Kidney tubule cell (primary cell): ENCODE measurements at places on chromosomes 1 and 21.
A peak's percentile ranks its signal among the peaks of the same experiment; 100 is the strongest.

- no peak for DNase-seq
Observed at GRCh38 chr1:21839337-21840037, 27.4 kb downstream of the LDLRAD2 start.

GRCh38 chr1:41241354-41241748 is 755 bp downstream of the SCMH1 start:
- DNase-seq, result peak; percentile 66

GRCh38 chr21:42578034-42578433 is 64.4 kb downstream of the SLC37A1 start:
- DNase-seq, result no peak

DNA sequence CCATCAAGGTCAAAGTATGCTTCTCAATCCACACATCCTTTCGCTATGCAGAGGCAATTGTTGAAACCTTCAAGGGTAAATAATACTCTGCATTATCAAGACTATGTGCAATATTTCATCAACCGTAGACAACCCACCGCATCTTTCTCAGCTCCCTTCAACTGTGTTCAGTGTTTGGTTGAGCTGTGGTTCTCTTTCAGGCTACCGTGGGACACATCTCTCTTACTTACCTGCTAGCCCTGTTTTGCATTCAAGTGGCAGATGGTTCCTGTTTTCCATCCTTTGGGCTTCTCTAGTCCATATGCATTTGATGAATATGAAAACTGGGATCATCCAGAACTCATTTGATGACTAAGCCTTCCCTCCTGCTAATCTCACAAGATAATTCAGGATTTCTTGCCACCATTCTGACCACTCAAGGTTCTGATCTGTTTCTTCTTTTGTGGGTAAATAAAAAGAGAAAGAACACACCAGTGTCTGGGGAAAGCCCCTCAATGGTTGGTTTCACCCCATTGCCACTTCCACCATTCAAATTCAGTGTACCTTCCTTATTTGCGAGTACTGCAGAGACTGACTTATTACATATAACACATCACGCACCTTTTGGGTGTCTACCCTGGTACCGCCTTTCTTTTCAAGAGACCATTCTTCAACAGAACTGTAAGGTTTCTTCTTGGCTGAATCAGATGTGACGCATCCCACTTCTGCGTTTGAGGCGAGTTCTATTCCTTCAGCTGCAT is 61.7 kb downstream of the BACE2 start:
- DNase-seq, result no peak

DNA sequence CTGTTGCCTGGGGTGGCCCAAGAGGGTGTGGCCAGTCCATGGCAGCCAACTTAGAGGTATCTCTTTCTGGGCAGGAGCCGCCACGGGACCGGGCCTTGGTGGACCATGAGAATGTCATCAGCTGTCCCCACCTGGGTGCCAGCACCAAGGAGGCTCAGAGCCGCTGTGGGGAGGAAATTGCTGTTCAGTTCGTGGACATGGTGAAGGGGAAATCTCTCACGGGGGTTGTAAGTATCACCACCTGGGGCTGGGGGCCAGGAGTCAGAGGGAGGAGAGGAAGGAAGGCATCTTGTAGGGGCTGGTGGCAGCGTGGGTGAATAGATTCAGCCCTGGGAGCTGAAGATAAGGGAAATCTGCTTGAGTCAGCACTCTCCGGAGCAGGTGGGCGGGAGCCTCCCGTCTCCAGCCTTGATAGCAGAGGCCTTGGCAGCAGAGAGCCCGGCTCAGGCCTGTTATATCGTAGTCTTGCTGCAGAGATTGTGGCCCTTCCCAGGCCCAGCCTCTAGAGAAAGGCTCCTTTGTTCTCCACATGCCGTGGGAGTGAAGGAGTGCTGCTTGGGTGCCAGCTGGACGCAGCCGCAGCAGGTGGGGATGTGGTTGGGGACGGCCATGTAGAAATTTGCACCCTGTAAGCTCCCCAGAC is 25.4 kb downstream of the PHGDH start:
- no peak for DNase-seq

DNA sequence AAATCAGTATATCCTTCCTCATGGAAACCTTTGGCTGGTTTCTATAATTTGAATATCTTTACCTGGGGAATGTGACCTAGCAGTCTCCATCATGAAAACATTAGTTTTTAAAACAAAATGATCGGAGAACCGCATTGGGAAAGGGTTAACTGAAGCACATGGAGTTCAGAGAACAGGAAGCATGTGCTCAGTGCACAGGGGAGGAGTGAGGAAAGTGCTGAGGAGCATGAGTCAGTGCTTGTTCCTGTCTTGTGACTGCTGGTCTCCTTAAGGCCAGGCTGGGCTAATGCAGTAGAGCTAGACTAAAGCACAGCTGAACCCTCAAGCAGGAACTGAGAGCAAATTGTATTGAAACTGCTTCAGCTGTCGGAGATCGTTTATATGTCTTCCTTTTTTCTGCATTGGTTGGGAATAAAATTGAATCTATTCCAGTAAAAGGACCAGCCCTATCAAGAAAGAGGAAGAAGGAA is 5.8 kb downstream of the IFI16 start:
- peak; percentile 90 for DNase-seq

- peak; percentile 83 for DNase-seq
Observed at GRCh38 chr1:29145739-29146437, 22.2 kb upstream of the TMEM200B start.

DNA sequence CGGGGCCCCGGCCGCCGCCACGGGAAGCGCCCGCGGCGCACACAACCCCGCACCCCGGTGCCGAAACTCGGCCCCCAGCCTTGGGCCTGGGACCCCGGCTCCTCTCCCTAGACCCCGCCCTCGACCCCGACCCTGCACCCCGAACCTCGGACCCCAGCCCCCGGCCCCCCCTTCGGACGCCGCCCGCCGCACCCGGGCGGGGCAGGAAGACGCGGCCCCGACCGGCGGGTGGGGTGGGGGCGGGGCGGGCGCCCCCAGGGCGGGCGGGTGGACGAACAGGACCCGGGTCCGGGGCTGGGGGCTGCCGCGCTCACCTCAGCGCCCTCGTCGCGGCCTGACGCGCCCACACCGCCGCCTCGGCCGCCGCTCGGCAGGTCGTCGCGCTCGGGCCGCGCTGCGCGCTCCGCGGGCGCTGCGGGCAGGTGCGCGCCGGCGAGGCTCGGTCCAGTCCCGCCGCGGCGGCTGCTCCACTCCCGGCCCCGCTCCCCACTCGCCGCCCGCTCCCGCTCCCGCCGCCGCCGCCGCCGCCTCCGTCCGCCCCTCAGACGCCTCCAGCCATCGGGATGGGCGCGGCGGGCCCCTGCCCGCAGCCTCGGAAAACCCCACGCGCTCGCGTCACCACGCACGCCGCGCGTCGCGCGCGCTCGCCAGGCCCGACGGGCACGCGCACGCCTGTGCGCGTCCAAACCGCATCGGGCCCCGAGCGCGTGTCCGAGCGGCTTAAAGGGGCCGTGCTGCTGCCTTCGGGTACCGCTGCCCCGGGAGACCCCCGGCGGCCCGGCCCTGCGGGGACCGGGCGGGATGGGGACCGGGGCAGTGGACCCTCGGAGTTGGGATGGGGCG is at the start of gene GNB1:
Gene GNB1 (minus strand): TSS at position 582 of the 843 bp plus-strand sequence. CDS start 65,634 bp downstream, outside the sequence.
- peak; percentile 93 for DNase-seq

DNA sequence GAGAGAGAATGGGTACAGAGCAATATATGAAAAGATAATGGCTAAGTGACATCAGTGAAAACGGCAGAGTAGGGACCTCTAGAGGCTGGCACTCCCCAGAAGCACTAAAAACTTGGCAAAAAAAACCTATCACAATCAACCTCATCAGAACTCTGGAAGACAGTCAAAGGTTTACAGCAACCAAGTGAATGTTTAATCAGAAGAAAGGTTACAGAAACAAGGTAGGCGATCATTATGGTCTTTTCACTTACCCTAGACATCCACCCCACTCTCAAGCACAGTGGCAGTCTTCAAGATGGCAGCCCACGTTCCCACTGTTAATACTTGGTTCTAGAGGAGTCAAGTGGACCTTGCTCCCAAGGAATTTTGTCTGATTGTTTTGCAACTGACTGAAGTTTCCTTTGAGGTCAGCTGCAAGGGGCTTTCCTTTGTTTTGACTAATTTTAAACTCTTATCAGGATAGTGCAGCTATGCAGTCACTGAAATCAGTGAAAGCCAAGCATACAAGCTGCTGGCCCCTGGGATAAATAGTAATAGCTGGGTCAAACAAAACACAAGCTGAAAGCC is 7.2 kb downstream of the KIFAP3 start:
- no peak for DNase-seq

DNA sequence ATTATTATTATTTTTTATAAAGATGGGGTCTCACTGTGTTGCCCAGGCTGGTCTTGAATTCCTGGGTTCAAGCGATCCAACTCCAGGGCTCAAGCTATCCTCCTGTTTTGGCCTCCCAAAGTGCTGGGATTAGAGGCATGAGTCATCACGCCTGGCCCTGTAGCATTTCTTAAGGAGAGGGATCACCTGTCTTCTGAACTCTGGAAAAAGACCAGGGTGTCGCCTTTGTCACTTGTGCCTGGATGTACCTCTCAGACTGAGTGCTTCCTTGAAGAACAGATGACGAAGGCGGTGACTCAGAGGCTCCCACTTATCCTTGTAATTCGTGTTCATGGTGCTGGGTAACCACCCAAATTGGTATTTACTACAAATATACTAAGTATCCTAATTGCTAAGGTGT is 2.4 kb upstream of the CGN start:
- DNase-seq, result peak; percentile 71

DNA sequence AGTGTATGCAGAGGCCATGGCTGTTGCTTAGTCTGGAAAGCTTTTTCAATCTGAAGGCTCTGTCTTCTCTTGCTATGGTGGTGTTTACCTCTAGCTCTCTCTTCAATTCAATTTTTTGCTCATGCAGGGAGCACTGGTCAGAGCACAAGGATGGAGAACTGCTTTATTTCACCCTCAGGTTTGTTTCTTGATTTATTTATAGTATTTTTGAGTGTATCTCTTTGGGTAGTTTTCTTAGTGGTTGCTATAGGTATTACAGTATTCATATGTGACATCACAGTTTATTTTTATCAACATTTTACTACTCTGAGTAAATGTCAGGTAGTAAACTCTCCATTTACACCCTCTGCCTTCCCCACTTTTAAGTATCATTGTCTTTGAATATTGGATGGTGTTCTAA is 147.9 kb downstream of the RASAL2 start:
- no peak for DNase-seq

DNA sequence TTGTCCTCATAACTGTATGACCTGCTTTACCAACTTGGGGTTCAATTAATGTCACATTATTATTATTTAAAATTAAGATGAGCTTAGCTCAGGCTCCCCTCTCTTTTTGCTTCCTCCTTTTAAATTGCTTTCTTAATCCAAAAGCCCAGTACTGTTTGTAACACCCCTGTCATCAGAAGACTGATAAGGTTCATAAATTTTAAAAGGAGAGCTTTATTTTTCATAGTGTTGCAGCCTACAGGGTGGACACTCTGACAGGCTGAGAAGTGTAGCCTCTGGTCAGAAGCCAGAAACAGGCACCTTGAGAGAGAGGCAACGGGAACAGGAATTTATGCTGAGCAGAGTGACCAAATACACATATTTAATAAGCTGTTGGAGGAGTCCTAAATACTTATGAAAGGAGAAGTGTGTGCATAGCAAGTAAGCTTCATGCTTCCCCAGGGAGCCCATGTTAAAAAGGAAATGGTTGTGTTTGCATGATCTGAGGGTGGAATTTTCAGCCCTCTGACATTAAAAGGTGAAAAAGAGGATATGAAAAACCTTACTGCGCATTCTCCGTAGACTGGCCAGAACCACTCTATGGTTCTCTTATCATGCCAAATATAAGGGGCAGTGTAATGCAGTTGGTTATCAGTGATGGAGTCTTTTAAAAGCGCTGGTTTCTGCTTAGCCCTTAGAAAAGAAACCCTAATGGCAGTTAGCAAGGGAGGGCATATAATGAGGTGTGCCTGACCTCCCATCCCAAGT is 30.5 kb upstream of the FGGY start:
- DNase-seq, result no peak

GRCh38 chr1:19802269-19802668 is 2.6 kb upstream of the TMCO4 start:
- DNase-seq, result no peak

- DNase-seq, result peak; percentile 61
Observed at GRCh38 chr1:111542187-111542586, 38.8 kb upstream of the ADORA3 start.

DNA sequence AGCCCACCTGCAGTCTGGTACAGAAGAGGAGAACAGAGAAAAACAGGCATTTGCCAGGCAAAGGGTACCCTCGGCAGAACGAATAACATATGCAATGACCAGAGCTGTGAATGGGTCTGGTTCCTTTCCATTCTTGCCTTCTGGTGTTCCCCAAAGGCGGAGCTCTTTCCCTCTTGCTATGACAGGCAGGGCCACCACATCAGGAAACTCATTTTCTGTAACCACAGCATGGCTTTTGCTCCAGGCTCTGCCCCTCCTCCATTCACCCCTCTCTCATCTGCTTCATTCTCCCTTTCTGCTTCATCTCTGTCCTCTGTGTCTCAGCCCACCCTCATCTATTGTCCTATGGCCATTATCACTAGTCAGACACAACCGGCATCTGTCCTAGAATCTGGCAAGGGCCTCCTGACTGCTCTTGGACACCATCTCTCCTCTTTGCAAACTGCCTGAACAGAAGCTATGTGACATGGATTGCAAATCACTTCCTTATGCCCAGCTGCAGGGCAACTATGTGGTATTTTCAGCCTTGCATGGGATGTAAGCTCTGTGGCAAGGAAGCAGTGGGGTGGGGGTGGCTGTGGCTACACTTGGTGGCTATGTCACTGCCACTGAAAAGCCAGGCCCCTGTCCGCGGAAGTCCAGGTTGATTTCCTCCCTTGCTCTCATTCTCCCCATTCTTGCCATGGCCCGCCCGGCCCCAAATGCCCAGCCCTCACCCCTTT is 78.8 kb upstream of the ABCD3 start:
- DNase-seq, result no peak

DNA sequence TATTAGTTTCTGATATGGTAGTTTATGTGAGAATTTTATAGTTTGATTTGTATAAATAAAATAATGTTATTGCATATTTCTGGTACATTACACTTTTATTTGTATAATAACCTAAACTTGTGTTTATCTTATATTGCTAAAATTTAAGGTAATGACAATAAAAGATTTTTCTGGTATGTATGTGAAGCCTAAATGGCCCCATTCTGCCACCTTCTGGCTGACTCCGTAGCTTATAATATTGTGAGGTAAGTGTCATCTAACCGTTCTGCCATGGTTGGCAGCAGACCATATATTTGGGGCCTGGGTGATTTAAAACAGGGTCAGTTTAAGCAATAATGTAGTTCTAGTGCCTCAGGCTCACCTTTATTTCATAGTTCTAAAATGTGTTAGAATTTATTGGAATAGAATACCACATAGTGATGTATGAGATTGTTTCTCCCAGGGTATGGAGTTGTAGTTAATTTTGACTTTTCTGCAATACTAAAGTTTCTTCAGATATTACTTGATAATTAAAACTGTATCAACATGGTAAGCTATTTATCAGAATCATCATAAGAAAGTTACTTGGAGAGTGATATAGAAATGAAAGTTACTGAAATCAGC is 21.2 kb upstream of the PRKACB start:
- DNase-seq, result peak; percentile 54

DNA sequence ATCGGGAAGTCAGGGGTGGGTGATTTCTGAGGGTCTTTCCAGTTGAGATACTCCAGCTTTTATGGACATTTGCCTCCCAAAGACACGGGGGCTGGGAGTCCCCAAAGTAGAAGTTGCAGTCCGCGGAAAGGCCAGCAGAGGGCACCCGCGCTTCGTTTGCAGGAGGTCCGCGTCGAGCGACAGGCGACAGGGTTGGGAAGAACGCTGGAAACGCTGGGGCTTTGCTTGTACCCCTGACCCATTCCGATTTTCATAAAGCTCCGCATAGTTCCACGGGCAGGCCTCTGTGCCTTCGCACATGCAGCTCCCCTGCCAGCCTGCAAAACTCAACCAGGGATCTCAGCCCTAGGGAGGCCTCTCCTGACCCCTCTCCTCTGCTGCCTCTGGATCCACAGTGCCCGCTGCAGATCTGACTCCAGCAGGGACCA is 44.2 kb upstream of the LAPTM5 start:
- peak; percentile 64 for DNase-seq

- DNase-seq, result no peak
Observed at GRCh38 chr1:187985145-187985896, 1156.6 kb downstream of the PLA2G4A start.
